ENCODE measurements at places on chromosomes 2 and 18. TPM values are rescaled to one million over a fixed set of nuclear protein-coding genes. Genes with fewer than 3 reads are reported as not detected.

DNA sequence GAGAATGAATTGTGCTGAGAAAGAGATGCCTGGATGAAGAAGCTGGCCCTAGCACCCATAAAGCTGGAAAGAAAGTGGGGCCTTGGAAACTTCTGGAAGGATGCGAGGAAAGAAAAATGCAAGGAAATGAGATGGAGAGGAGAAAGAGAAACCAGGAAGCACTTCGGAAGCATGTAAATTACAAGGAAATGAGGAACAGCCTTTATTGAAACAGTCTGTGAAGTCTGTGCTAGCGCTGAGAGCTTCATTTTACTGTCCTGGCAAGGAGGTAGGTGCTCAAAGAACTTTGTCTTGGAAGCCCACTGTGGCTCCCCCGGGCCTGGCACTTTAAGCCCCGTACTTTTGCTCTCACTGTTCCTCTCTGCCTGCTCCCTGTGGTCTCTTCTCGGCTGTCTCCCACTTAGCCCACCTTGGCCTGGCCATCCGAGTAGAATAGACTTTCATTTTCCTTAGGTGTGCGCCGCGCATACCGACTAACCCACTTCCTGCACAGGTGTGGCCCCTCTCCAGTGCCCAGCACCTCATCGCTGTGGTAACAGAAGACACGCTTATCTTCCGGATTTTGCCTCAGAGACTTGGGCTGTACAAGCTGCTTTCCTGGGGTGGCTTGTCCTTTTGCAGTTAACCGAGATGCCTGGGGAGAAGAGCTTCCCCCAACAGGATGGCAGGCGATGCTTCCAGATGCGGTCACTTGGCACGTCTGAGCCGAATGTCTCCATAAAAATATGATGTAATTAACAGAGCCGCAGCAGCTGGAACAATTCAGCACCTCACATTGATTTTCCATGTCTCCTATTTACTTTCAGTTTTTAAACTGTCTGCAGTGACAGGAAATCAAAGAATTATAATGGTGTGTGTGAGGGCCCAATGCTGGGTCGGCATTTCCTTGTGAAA lies 199.6 kb downstream of the HRH4 start:
- DNase-seq = peak; percentile 75

DNA sequence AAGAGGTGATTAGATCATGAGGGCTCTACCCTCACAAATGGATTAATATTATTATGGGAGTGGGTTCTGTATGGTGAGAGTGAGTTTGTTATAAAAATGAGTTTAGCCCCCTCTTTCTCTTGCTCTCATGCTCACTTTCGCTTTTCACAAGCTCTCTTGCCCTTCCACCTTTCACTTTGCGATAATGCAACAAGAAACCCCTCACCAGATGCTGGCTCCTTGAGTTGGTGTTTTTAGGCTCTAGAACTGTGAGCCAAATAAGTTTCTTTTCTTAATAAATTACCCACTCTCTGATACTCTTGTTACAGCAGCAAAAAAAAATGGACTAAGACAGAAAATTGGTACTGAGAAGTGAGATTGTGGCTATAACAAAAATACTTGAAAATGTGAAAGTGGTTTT lies 106.5 kb downstream of the EHBP1 start:
- DNase-seq = no peak

GRCh38 chr2:192886636-192887035 lies 691.9 kb upstream of the TMEFF2 start:
- DNase-seq = no peak

- DNase-seq = no peak
Observed at GRCh38 chr2:48600204-48600813, 17.3 kb upstream of the GTF2A1L start.

GRCh38 chr2:23293731-23294130 lies 91.2 kb upstream of the KLHL29 start:
- DNase-seq = no peak

The SLC16A14 gene
- total RNA-seq = 3.1 TPM

Data from heart left ventricle (tissue), 16 donors.